ENCODE measurements at places on chromosomes 3 and 15.

DNA sequence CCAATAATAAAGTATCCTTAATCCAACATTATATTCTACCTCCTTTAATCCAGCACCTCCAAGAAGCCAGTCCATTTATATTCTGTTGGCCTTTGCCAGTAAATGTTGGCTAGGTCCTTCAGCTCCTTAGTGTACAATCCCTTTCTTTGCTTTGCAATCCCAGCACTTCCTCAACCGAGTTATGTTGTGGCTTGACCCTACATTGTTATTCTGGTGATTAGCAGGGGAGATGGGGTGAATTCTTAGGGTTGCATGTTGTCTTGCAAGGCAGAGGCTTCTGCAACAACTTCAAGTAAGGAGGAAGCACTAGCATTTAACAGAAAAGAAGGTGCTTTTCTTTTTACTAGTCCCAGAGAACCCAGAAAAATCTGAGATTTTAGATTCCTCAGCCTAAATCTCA, 127.2 kb downstream of the CD47 start:
- no peak for DNase-seq

GRCh38 chr3:126373146-126373613, 16.0 kb upstream of the KLF15 start:
- no peak for DNase-seq

DNA sequence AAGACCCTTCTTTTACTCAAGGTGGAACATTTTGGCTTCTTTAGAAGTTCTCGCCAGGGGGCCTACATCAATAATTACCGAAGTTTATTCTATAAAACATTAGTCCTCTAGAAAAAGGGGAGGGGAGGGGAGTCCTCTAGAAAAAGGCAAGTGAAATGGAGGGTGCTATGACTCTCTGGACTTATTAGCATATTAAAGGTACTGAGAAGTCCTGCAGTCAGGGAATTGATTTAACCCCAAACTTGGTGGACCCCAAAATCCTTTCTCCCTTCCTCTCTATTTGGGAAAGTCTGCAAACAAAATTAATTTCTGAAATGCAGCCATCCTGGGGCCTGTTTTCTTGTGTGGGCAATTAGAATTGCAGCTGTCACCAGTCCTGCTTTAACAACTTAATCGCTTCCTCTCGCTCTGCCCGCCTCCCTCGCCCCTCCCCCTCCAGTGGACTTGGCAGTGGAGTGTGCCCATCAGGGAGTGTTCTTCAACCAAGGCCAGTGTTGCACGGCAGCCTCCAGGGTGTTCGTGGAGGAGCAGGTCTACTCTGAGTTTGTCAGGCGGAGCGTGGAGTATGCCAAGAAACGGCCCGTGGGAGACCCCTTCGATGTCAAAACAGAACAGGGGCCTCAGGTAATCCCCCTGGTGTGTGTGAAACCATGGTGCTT, 18.9 kb upstream of the LRRK1 start:
- DNase-seq: no peak

DNA sequence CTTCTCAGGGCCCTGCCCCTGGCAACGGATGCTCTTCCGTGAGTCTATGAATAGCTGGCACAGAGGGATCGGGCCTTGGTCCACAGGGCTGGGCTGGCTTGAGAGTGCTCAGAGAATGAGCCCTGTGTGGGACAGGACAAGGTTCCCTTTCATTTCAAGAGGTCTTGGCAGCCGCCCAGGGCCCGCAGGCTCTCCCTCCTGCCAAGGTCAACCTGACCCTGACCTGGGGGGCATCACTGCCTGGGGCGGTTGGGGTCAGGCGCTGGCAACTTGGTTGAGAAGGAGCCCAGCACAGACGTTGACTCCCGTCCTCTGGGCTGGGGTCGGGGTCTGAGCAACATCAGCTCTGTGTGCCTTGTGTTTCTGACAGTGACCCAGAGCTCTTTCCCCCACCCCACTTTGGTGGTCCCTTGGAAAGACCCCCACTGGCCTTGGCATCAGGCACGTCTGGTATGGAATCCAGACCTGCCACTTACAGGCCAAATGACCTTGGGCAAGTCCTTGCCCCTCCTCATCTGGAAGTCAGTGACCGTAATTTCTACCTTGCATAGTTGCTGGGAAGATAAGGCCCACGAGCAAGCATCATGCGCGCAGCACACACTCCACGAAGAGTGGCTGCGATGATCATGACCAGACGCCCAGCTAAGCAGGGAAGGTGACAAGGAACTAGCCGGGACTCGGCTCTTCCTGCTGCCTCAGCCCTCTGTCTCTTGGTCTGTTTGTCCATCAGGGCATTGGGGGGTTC, 36.4 kb downstream of the EPHB3 start:
- no peak for DNase-seq

- no peak for DNase-seq
Measured at GRCh38 chr3:89622063-89622700, 514.8 kb downstream of the EPHA3 start.

DNA sequence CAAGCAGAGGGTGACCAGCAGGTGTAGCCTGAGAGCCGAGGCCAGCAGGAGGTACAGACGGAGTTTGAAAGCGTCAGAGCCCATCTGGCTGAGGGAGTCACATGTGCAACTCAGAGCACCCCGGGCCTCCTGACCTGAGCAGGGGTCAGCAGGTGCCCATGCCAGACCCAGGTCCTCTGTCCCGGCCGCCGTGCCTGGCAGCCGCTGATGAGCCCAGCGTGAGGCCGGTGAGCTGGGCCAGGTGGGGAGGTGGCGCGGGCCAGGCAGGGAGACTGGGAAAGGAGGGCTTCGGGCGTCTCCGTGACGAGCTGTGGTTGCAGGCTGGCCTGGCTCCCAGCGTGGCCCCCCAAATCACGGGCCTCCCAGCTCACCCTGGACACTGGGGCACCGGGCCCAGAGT, 130.9 kb downstream of the CHSY1 start:
- no peak for DNase-seq

DNA sequence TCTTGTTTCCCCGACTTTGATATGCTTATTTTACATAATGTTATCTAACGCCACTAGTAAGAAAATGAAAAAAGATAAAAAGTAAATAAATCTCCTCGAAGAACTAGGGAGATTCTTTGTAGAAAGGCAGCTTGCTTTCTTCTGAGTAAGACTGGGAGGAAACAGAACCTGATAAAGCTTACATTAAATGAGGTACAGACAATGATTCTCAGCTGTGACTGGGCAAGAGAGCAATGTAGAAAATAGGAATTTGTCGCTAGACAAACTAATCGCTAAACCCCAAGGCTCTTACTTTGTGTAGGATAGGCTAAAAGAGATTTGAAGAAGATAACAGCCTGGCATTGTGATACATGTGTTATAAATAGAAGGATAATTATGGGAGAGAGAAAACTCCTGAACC, 919.0 kb upstream of the ALCAM start:
- no peak for DNase-seq

DNA sequence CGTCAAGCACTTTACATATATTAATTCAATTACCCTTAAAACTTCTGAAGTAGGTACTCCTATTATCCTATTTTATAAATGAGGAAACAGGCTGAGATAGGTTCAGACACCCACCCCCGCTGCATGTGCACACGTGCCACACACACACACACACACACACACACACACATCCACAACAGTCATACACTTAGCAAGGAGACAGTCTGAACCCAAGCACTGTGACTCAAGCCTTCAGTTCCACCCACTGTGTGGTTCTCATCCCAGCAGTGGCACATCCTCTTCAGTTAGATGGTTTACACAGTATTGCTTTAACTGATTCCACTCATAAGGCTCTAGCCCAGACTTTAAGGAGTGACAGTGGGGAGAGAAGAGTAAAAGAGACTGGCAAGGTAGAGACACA, 91.1 kb upstream of the FGF7 start:
- DNase-seq: no peak

DNA sequence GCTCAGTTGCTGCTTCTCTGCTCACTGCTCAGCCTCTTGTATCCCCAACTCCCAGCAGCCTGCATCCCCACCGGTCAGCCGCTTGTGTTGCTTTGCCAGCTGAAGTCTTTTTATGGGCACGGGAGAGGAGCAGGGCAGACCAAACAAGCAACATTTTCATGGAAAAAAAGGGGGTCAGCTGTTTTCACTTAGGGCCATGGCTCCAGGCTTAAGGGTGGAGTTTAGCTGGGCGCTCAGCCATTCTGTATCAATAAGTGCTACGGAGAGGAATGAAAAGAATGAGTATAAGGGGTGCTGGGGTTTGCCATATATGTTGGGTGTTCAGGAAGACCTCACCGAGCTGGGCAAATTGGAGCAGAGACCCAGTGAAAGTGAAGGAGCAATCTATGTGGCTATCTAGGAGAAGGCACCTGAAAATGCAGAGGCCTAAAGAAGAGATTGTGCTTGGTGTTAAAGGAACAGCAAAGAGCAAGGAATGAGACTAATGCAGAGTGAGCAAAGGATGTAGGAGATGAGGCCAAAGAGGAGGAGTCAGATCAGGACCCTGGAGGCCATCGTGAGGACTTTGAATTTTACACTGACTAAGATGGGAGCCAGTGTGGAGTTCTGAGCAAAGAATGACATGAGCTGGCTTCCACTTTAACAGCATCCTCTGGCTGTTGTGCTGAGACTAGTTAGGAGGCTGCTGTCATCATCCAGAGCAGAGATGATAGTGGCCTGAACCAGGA, 16.6 kb upstream of the IREB2 start:
- no peak for DNase-seq

GRCh38 chr3:62139957-62140356, 233.4 kb downstream of the FEZF2 start:
- no peak for DNase-seq

DNA sequence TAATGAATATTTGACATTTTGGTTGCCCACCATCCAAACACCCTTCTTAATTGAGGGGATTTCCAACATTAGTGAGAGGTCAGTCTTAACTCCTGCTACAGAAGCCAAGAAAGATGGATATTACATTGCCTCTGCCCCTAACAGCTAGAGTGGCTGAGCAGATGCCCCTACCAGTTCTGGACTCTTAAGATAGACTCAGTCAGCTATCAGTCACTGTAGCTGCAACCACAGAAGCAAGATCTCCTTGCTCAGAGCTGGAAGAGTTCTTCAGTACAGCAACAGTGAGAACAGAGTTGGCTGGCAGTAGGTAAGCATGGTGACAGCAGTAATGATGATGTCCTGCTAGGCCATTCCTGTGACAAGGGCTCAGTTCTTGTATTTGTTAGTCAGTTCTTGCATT, 29.4 kb upstream of the TNFSF10 start:
- DNase-seq: no peak

DNA sequence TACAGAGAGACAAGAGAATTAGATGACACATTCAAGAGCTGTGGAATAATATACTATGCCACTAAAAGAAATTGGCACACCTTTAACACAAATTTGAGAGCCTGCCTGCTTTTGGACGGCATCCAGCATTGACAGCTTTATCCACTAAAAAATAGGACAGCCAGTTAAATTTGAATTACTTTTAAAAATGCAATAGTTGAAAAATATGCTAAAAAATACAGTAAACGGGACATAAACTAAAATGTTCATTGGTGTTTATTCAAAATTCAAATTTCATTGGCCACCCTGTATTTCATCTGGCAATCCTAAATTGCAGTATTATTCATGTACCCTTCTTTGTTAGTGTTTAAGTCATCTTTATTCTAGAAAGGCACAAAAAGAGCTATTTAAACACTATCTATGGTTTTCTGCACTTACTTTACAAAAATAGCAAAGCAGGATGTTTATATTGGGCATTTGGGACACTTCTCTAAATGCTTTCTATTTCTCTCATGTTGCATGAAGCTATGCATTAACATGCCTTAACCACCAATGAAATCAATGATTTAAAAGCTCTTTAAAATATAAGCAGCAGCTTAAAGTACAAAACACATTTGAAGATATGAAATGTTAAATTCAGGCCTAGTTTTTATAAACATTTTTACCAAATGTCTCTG, 160.1 kb downstream of the NEK10 start:
- no peak for DNase-seq

DNA sequence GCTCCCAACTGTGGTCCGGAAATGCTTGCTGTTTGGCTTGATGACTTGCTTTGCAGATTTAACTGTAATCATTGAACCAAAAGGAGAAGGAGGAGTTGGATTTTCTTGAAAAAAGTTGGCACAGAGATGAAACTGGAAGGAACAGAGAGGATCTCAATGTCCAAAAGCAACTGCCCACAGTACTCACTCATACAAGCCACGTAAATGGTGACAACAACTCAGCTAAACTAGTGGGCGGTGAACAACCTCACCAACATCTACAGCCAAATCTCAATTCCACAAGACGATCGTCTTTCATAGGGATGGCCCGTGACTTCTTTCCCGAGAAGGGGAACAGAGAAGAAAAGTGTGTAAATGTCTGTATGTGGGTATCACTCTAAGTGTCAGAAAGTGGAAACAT, 48.1 kb downstream of the MYO5C start:
- no peak for DNase-seq
